Stimulated activated CD4-positive, alpha-beta T cell treated with anti-CD3 and anti-CD28 coated beads, Interleukin-15, amount 100 ng/mL, for 1 hour (primary cell): ENCODE measurements at places on chromosomes 2 and 18.

GRCh38 chr2:53217250-53217649 is 550.4 kb upstream of the CHAC2 start:
- no peak for DNase-seq

GRCh38 chr2:181886192-181886591 is 5.3 kb upstream of the ITPRID2 start:
- no peak for DNase-seq

- no peak for DNase-seq
These were observed 23.9 kb downstream of the RBKS start for GRCh38 chr2:27866237-27866636.

- no peak for DNase-seq
These were observed 615 bp downstream of the ADNP2 start for GRCh38 chr18:80109676-80110078.

DNA sequence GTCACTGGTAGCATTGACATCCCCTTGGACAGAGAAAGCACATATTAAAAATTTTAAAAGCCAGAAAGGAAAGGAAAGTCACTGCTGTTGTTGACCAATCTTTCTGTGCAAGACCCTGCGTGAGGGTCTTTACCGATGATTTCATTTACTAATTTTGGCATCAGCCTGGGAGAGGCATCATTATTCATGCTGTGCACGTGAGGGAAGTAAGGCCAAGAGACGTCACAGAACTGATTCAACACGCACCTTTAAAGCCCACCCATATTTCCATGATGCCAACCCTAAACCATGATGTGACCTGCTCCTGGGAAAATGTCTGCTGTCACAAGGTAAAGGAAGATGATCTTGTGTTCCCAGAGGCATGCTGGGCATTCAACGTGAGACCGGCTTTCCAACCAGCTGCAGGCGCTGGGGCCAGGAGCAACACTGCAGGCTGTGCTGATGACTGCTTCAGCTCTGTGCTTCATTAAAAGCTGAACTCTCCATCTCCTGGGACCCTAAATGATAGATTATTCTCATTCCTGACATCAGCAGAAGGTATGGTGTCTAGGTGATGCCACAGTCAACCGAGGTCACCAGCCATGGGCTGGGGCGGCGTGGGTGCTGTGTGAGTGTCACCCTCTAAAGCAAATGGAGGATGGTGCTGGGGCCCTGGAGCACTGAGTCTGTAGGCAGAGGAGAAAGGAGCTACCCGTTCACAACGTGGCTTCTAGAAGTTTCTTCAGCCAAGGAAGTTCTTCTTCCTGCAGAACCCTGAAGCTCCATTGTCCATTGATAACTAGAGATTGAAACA is 53.9 kb downstream of the TMEM18 start:
- DNase-seq = no peak

DNA sequence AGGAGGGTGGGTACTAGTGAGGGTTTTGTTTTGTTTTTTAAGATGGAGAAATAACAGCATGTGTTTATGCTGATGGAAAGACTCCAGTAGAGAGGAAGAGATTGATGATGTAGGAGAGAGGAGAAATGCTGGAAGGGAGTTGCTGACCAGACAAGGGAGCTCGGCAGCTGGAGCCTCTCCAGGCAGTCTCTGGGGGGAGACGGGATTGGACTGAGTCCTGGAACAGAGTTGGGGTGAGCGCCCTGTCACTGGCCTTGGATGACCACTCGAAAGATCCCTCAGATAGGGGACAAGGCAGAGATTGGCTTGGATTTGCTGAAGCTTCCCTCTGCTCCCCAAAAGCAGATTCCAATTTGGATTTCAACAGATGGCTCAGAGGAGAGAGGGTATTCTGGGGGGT is 197.7 kb downstream of the NAPG start:
- no peak for DNase-seq

DNA sequence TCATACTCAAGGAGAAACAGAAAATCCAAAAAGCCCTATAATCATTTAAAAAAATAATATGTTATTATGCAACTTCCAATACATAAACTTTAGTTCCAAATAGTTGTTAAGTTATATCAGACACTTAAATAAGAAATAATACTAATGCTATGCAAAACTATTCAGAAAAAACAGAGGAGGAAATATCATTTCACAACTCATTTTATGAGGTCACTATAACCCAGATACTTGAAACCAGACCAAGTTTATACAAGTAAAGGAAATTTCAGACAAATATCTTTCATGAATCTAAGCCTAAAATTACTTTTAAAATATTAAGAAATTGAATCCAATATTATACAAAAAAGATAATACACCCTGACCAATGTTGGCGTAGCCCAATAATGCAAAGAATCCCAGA is 260.8 kb downstream of the CD226 start:
- DNase-seq = no peak
